BJ (cell line): ENCODE measurements at places on chromosomes 2 and 18.

- no peak for DNase-seq
Observed at GRCh38 chr2:100934504-100935371, 67.4 kb upstream of the RPL31 start.

DNA sequence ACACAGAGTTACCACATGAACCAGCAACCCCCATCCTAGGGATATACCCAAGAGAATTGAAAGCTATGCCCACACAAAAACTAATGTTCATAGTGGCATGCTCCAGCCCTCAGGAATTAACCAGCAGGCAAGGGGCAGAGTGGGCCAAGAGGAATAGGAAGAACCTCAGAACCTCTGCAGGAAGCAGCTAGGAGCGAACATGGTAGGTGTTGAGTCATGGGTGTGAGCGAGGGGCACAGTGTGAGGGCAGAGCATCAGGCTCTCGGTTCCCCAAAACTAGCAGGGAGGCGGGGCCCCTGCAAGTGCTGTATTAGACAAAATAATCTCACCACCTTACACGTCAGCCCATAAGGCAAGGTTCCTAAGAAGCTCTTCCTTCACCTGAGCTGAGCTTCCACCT is 5.6 kb upstream of the RUFY4 start:
- no peak for DNase-seq

- peak; percentile 83 for DNase-seq
Observed at GRCh38 chr2:220277445-220277975, 650.1 kb downstream of the SLC4A3 start.

- no peak for DNase-seq
Observed at GRCh38 chr2:186093174-186093573, 354.6 kb downstream of the FSIP2 start.

GRCh38 chr2:213161759-213162515 is 10.5 kb upstream of the IKZF2 start:
- no peak for DNase-seq

DNA sequence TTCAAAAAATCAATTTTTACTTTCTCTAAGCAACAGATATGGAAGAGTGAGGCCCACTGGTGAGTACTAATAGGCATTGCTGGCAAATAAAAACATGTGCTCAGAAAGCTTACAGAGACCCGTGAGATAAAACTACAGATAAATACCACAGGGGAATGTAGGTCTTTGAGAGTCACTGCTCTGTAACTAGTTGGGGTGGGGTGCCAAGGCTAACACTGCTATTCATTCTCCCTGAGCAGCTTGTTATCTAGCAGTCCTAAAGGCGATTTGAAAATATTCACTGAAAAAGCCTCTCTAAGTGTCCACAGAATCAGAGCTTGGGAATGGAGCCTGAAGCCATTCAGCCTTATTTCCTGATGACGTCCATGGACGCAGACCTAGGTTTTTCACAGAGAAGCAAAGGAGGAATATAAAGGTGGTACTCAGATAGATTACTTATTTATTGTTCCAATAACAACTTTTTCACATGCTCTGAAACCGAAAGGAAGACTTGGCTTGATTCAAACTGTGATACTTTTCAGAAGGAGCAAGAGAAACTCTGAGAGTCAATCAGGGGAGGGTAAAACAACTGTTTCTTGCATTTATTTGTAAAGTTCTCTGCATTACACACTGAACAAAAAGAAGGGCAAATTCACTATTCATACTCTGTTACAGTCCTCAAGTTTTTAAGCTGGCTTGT is 188.4 kb downstream of the PPP1R1C start:
- DNase-seq = no peak

- no peak for DNase-seq
Observed at GRCh38 chr2:65267008-65267407, 39.4 kb downstream of the ACTR2 start.

- no peak for DNase-seq
Observed at GRCh38 chr2:898319-898718, 52.3 kb upstream of the SNTG2 start.

GRCh38 chr2:70994009-70994698 is 519 bp downstream of the TEX261 start:
- no peak for DNase-seq

GRCh38 chr2:19677825-19678518 is 223.8 kb downstream of the TTC32 start:
- no peak for DNase-seq

DNA sequence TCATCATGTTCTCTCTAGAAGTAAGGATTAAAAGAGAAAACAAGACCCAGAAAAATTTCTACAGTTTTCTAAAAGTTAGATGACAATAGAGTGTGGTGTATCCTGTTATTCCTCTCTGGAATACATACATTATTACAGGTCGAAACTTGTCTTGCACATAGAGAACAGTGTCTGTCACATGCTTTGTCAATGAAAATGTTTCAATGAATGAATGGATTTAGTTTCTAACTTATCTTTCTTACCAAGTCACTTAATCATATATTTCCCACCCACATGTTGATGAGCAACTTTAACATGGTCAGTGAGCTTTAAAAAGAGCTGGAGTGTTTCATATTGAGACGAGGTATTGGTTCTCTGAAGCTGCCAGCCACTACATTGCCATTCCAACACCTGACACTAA is 4.3 kb downstream of the DSG4 start:
- no peak for DNase-seq

DNA sequence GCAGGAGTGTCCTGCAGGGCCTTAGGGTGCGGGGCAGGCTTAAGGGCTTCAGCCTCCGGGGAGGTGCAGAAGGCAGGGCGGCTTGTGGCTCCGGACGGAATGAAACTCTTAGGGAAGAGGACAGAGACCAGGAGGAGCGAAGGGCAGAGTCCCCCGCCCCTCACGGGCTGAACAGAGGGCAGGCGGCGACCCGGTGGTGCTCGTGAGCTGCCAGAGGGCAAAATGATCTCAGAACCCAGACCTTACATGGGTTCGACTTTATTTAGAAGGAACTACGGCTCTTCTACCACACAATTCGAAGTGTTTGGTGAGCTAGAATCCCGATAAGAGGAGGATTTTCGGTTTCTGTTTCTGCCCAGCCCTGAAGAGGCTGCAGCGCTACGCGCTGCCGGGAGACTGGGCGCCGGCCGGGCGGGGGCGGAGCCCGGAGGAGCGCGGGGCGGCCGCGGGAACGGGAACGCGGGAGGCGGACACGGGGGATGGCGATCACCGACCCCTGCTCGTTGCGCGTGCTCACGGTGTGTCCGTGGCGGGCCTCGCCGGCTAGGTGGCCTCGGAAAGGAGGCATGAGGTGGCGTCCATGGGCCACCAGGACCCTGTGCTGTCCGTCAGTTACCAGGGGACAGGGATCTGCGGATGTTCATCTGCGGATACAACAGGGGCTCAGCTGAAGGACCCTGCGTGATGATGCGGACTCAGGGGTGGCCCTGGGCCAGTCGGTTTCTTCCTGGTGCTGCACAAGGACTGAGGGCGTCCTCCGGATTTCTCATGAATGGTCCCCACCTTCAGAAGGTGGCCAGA is 4.2 kb upstream of the SP100 start:
- no peak for DNase-seq

DNA sequence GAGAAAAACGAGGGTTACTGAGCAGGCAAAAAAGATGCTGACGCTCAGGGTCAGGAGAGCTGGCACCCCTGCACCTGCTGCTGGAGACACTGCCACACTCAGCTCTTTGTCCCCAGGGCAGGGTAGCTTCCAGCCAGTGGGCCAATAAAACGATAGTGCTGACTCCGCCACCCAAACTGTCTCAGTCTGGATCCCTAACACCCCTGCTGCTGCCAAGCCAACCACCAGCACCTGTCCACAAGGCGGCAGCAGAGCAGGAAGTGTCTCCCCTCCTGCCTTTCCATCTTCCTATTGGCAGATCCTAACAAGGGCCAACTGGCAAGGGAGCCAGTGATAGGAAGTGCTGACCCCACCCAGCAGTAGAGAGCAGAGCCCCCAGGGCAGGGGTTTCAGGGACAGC is 531.5 kb upstream of the SALL3 start:
- no peak for DNase-seq

DNA sequence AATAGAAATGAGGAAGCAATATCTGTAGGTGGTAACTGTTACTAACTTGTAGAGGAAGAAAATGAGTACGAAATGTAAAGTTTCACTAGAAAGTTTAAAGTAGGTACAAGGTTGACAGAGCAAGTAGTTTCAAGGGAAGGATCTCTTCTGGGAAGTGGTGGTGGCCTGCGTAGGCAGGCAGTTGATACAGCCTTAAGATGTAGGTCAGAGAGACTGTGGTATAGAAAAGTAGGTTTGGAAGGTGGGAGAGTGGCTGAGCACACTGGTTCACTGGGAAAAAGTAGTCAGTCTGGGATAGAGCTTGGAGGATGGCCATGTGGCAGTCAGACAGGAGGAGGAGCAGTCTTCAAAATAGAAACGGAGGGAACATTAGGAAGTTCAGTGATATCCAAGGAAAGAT is 23.5 kb downstream of the KDM3A start:
- no peak for DNase-seq

- DNase-seq = no peak
Observed at GRCh38 chr2:181643151-181643550, 13.8 kb downstream of the CERKL start.

DNA sequence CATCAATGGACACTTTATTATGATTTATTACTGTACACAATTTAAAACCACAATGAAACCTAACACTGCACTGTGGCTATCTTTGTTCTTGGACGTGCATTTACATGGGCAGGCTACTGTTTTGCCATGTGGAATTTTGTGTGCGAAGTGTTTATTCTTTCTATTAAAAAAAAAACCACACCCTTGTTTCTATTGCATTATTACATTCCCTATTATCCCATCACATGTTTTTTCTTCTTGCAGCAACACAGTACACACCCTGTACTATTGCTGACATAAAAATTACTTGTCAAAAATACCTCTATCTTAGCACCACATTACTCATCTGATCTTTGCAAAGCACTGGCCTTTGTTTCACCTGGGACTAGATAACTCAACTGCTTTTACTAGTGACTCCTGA is 1.5 kb downstream of the RNF152 start:
- DNase-seq = no peak

DNA sequence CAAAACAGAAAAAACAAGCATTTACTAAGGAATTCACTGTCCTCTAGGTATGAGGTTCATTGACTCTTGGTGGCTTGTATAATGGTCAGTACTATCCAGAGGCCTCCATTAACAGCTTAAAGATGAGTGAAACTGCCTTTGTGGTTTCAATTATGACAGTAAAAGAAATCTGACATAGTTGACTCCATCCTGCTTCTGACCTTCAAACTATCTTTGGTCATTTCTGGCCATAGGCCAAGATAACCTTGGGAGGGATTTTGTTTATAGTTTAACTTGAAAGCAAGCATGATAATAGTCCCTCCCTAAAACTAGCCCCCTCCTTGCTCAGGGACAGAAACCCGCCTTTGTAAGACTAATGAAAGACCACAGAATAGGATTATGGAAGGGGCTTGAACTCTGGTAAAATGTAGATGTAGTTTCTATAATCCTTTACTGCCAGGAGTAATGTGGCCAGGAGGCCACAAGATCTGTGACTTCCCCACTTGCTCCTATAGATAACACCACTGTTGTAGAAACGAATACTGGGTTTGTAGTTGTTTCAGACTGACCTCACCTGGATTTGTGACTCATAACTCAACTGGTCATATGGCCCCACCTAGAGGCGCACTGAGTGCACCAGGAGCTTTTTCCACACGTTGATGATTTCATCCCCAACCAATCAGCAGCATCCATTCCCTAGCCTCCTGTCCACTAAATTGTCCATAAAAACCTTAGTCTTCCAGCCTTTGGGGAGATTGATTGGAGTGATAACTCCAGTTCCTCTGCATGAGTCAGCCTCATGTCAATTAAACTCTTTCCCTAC is 8.6 kb upstream of the PLEKHM3 start:
- DNase-seq = no peak

- no peak for DNase-seq
Observed at GRCh38 chr2:119549241-119549640, 5.0 kb downstream of the CFAP221 start.

GRCh38 chr2:106282462-106283170 is 88.5 kb upstream of the UXS1 start:
- no peak for DNase-seq

DNA sequence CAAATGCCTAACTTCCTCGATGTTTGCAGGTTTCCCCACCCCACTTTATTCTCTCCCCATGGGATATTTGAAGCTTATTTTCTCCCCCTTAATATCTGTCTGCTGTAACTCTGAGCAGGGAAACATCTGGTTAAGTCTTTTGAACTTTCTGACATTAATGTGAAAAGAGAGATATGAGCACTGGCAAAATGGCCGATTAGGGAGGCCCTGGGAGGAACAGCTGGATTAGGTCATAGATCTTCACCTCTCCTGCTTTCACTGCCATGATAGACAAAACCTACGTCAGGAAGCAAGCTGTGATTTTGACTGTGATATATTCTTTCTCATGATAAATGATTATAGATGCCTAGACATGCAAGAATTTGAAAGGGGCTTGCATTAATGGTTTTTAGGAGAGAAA is 43.6 kb downstream of the LYPD6B start:
- DNase-seq = no peak

GRCh38 chr2:42350434-42351063 is 10.5 kb downstream of the COX7A2L start:
- no peak for DNase-seq

- no peak for DNase-seq
Observed at GRCh38 chr2:98233941-98234340, 112.3 kb upstream of the CNGA3 start.

DNA sequence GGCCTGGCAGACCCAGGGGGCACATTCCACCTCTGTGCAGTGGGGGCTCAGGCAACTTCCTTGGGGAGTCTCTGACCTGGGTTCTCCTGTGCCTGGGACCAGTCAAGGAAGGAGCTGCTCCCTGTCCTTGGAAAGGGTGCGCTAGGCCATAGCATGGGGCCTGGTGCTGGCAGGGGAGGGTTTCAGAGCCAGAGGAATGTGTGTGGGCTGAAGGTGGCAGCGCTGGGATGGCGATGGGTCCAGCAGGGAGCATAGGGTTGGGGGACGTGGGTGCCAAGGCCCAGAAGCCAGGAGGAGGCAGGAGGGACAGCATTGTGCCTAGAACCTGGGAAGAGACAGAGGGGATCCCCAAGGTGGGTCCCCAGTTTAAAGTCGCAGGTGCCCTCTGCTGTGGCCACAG is 66.3 kb upstream of the TUBA3E start:
- DNase-seq = no peak

DNA sequence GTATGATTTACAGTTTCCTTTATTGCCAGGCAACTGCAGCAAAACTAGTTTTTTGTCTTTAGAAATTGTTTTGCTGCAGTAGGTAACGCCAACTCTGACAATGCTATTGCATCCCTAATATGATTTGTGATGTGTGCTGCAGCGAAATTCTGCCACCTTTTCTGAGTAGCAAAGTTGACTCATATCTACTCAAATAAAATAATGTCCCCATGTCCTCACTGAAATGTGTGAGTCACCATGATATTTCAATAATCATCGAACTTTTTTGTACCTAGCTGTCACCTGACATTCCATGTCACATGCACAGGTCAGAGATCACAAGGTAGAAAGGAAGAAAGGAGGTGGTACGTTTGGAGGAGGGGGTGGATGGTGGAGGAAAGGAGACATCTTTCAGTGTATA is 205.0 kb downstream of the RAD51AP2 start:
- DNase-seq = no peak

- no peak for DNase-seq
Observed at GRCh38 chr2:108621087-108621559, 86.9 kb downstream of the LIMS1 start.

GRCh38 chr18:44358402-44358801 is 322.3 kb upstream of the SETBP1 start:
- DNase-seq = no peak
